Left kidney (tissue), 8 donors: ENCODE measurements at places on chromosomes 3 and 15. TPM values are rescaled to one million over a fixed set of nuclear protein-coding genes. Genes with fewer than 3 reads are reported as not detected.

Gene TGM5
- polyA plus RNA-seq, result not detected

Gene ZSCAN2
- 30.7 TPM for polyA plus RNA-seq

Gene CHRNA7
- 37.3 TPM for polyA plus RNA-seq

Gene C3orf22
- 0.10 TPM for polyA plus RNA-seq

Gene ECE2
- polyA plus RNA-seq, result not detected

Gene ANKUB1
- 0.52 TPM for polyA plus RNA-seq

Gene GOLGA6D
- polyA plus RNA-seq, result 0.57 TPM

Gene DNAH12
- 3.0 TPM for polyA plus RNA-seq

Gene RPP25
- polyA plus RNA-seq, result 3.1 TPM

Gene CRYGS
- 11.6 TPM for polyA plus RNA-seq

Gene WDR93
- 3.7 TPM for polyA plus RNA-seq

DNA sequence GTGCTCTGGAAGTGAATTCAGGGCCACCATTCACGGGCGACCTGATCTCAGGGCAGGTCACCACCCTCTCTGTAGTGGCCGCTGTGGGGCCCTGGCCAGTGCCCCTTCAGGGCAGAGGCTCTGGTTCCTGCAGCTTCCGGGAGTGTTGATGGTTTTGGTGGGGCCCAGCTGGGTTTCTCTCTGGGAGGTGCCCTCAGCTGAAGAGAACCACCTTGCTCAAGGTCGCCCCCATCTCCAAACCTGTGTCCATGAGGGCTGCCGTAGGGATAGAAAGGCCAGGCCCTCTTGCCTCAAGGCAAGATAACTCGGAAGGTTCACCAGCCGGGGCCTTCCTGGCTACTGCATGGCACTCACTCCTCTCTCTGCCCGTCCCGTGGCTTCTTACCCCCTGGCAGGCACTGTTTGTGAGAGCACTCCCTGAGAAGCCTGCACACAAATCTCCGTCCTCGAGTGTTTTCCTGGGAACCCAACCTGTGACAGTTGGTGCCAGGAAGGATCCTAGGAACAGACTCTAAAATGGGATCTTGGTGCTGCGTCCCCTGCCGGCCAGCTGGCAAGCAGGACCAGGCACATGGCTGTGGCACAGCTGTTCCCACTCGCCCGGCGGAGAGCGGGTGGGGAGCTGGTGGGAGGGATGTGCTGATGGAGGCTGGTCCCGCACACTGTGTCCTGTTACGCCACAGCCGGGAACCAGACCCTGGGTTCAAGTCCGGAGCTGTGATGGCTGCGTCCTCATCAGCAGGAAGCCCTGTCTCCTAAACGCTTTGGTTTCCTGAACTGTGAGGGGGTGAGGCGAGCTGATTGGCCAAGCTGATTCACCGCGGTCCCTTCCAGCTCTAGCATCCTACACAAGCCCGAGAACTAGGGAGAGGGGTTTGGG lies 23.2 kb upstream of the PIGZ start:
- DNase-seq, result no peak

GRCh38 chr15:67765701-67766100 lies 59.6 kb upstream of the SKOR1 start:
- no peak for DNase-seq

DNA sequence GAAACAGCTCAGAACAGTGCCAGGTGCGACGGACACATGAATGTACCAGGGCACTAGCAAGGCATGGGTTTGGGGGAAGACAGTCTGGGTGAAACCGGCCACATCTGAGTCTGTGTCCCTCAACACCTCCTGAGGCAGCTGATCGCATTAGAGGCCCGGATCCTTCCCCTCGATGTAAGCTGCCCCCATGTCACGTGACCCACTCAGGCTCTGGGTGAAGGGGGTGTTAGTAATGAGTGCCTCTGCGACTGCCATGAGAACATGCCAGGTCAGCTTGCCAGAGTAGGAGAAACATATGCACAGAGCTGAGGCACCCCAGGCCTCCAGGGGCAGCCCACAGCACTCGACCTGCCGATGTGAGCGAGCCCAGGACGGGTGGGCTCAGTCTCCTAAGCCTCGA lies 29.7 kb downstream of the PRR23E start:
- DNase-seq, result no peak

DNA sequence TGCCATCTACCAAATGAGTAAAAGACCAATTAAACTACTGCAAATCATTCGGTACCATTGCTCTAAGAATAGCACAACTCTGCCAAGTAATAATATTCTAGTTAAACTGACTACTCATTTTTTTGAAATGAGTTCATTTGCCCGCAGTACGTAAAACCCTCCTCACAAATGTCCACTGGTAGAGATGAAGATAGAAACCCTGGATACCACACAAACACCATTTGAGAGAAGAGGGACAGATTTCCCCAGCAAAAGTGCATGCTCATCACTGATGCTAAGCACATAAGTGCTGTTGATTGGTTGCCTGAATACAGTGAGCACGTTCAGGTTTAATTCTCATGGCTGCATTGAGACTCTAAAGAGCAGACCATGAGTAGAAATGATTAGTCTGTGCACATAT lies 34.6 kb upstream of the SEMA6D start:
- DNase-seq, result no peak

GRCh38 chr3:61606196-61606595 lies 44.8 kb downstream of the PTPRG start:
- DNase-seq, result no peak

DNA sequence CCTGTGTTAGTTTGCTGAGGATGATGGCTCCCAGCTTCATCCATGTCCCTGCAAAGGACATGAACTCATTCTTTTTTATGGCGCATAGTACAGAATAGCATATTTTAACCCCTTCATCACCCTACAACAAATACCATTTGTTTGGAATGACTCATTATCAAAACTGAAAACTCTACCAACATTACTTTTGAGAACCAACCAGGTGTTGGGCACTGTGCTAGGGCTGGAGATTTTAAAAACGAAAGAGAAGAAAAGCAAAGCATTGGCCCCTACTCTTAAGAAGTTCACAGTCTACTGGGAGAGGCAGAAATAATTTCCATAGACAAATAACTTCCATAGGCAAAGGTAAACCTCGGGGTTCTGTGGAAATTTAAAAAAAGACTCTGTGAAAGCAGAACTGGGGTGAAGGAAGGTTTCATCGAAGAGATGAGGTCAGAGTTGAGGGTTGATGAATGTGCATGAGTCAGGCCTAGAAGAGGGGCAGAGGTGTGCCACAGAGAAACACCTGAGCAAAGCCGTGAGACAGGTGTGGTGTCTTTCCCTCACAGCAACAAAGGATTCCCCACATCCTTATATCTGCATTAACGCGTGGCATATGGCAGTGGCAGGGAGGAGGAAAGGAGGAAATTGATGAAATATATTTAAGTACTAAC lies 51.0 kb downstream of the MCF2L2 start:
- DNase-seq, result no peak

DNA sequence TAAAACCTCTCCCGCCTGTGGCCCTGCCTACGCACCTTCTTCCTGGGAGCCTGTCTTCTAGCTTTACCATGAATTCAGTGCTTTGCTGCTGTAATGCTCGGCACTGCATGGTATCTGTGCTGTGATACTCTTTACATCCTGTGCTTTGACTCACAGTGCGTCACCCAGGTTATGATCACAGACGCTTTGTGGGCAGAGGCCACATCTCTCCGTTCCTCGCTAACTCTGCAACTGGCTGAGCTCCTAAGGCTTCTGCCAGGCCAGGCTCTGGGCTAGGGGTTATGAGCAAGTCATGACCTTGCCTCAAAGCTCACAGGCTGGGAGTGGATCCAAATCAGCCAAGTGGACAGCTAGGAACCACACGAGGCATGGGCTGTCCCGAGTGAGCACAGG lies 23.2 kb downstream of the SPTBN5 start:
- no peak for DNase-seq

GRCh38 chr3:12117473-12117872 lies 41.2 kb downstream of the TIMP4 start:
- DNase-seq, result no peak

DNA sequence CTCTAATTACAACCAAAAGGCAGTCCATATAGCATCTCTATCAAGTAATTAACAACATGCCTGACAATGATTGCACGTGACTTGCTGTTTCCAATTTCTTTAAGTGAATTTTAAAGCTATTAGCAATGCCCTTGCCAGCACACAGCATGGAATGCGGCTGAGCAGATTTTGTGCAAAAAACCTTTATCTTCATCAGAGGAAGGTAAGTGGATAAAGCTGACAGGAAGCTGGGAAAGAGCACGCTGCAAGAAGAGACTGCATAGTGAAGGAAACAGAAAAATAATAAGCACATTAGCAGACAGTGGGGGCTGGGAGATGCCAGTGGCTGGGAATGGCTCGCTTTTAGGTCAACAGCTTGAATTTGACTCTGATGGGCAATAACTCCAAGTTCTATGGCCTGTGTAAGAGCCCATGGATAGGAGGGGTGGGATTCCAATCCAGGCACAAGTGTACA lies 138.8 kb downstream of the PDZRN3 start:
- DNase-seq, result no peak

- no peak for DNase-seq
Observed at GRCh38 chr3:22045882-22046281, 294.9 kb upstream of the ZNF385D start.

DNA sequence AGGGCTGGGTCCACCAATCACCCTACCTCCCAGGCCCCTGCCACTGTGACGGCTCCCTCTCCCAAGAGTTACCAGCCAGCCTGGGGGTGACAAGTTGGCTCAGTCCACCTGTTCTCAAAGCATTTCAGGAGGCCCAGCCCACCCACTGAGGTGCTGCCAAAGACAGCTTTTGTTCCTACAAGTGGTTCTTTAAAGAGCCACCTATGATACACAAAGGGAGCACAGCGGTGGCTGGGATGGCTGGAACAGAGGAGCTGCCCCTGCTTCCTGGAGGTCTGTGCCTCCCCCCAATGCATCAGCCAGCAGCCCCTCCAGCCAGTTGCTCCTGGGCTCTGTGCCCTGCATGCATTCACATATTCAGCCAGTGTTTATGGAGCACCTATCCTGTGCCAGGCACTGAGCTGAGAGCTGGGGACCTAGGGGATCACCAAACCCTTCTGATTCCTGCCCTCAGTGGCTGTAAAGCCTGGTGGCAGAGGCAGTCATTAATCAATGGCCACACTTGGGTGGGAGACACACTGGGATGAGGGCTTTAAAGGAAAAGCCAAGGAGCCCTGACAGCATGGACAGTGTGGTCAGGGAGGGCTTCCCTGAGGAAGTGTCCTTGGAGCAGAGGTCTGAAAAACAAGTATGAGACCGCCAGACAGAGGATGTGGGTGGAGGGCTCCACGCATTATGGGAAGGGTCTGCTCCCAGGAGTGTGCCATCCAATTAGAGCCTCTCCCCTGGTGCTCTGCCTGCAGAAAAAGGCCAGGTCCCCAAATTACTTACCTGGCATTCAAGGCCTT lies 107.1 kb upstream of the LINGO1 start:
- DNase-seq, result no peak

GRCh38 chr3:102206511-102207031 lies 228.2 kb upstream of the ZPLD1 start:
- DNase-seq, result no peak

DNA sequence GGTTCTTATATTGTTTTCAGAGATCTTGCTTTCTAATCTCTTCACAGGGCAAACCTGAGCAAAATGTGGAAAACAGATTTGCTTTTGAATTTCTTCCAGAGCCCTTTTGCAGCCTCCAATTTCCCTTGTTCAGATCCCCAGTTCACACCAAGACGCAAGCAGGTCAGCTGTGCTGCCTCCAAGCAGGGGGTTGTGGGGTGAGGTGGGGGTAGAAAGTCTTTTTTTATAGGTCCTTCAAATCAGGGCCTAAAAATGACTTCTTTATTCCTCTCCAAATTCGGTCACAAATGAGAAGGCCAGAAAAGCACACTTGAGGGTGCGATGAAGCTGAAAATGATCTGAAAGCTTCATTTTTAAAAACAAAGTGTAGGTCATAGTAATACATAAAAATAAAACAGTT lies 26.3 kb upstream of the AVEN start:
- no peak for DNase-seq
